ENCODE measurements at places on chromosomes 2 and 18.

DNA sequence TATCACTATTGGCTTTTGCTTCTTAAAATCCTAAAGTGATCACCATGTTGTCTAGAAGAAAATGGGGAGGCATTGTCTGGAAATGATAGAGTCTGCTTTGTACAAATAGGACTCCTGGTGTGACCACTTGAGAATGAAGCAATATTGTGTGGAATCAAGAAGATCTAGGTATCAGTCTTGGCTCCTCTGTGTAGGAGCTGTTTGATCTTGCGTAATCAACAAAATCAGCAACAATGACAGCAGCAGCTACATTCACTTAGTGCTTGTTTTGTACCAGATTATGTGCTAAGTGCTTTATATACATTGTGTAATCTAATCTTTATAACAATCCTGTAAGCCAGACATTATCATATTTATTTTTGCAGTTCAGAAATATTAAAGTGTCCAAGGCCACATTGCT lies 17.8 kb downstream of the NCOA1 start:
- DNase-seq, result no peak

- DNase-seq, result no peak
Measured at GRCh38 chr2:177052471-177052870, 160.1 kb upstream of the HNRNPA3 start.

- no peak for DNase-seq
Measured at GRCh38 chr2:167784084-167784425, 463.3 kb downstream of the STK39 start.

DNA sequence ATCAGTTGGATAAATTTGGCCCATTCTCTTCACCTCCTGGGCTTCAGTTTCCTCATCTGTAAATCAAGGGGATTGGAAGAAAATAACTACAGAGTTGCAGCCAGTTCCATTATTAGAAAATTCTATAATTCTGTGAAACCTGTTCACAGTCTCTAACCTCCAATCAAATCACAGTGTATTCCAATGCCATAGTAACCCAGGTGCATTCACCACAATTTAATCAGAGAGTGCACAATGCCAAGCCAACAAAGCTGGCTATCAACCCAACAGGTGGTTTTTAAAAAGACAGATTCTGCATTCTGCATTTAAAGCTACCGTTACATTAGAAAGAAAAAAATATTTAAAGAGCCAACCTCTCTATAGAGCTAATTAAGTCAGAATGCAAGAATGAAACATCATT lies 308.6 kb downstream of the RNF144A start:
- no peak for DNase-seq

- DNase-seq, result peak; percentile 40
Measured at GRCh38 chr2:240595381-240596079, 9.0 kb downstream of the CAPN10 start.

DNA sequence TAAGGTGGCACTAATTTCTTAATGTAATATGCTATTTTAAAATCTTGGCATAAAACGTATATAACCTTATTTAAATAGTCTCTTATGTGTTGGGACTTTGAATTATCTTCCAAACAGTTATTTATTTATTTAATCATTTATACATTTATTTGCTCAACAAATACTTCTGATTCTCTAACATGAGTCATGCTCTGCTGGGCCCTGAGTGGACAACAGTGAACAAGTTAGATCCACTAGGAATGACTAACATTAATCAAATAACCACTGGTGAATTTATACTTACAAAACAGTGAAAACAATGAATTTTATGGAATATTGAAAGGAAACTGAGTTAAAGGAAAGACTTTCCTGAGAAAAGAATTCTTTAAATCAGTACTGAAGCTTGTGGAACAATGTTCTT lies 1257.2 kb upstream of the CHAC2 start:
- no peak for DNase-seq

DNA sequence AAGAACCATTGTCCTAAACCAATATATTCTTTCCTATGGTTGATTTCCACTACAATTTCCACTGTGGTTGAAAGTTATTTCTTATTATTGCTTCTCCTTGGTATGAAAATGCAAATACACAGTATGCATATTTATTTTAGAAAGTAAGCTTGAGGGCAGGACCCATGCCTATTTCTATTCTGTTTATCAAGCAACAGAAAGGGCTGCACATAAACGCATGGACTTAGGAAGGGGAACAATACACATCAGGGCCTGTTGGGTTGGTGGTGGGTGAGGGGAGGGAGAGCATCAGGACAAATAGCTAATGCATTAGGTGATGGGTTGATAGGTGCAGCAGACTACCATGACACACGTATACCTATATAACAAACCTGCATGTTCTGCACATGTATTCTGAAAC lies 20.7 kb downstream of the SLC4A3 start:
- DNase-seq, result no peak

DNA sequence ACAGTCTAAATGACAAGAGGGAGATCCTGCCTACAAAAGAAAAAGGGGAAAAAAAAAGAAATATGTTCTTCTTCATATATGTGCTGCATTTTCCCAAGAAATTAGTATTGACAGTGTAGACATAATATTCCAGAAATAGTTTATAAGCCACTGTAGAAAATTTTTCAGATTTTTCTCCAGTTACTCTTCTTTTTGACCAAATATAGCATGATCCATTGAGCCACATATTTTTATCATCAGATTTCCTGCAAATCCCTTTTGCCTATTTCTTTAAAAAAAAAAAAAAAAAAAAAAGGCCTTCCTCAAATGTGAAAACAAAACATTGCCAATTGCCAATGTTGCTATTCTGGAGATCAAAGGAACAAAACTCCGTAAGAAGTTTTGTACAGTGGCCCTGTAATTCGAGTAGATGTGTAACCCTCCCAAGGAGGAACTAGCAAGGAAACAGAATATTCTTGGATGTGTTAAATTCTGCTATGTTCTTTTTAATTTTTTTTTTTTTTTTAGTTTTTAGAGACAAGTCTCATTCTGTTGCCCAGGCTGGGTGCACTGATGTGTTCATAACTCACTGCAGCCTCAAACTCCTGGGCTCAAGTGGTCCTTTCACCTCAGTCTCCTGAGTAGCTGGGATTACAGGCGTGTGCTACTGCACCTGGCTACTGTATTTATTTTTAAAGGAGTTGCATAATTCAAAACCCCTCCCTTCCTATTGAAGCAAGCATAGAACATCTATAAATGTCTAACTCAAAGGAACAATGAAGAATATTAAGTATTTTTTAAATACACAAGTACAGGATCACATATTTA lies 12.5 kb upstream of the CABYR start:
- no peak for DNase-seq

- no peak for DNase-seq
Measured at GRCh38 chr2:46967990-46968647, 52.5 kb upstream of the MCFD2 start.

DNA sequence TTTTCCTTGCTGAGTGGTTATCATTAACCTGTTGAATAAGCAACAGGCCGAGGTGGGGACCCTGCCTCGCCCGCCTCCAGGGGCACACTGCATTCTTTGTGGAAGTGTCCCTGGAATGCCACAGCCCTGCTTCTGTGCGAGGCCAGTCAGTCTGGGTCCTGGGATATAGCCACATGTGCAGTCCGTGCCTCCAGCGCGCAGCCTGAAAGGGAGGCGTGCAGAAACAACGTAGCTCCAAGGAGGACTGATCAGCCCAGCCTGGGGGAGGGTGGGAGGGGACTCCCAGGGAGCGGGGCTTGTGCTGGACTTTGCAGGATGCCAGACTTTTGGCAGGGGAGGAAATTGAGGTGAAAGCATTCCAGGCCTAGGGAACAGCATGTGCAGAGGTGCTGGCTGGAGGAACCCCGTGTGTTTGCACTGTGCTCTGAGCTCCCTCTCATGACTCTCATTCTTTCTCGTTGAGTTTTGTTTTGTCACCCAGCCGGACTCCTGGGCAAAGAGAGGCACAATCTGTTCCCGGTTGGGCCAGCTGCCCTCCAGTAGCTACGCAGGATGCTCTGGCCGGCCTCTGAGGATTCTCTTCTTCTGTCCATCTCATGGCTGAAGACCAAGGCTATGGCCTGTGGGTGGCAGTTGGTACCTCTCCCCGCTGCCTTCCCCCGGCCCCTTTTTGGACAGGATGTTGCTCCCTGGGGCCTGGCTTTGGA lies 39.7 kb downstream of the HPCAL1 start:
- DNase-seq, result no peak

DNA sequence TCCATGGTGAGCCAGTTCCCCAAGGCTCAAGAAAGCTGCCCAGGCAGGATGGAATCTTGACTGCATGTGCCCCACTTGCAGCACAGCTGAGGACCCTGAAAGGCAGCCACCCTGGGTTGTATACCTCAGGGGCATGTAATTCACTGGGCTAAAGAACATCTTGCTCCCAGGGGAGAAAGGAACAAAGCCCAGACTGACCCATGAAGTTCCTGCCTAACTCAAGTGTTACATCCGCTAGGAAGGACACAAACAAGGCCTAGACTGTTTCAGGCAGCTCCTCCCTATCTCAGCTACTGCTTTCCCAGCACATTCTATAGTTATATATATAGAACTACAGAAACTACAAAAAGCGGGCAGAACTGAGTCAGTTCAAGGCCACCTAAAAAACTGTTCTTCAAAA lies 69.0 kb downstream of the RBM43 start:
- DNase-seq, result no peak

- no peak for DNase-seq
Measured at GRCh38 chr2:1606046-1606400, 138.3 kb downstream of the PXDN start.

- no peak for DNase-seq
Measured at GRCh38 chr2:6724605-6725140, 141.0 kb downstream of the CMPK2 start.

DNA sequence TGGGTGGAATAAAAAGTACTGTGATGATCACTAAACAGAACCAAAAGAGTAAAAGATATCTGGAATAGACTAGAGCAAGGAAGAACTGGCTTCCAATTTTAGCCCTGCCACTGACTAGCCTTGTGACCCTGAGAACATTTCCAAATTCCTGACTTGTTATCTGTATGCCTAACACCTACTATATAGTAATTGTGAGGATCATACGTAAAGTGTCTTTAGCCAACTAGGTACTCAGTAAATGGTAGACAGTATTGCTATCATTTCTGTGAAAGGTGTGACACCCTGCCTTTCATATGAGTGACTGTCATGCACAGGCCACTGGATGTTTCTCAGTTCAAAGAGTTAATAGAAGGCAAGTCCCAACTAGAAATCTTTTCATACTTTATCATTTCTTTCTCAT lies 29.8 kb downstream of the CYTIP start:
- DNase-seq, result no peak

DNA sequence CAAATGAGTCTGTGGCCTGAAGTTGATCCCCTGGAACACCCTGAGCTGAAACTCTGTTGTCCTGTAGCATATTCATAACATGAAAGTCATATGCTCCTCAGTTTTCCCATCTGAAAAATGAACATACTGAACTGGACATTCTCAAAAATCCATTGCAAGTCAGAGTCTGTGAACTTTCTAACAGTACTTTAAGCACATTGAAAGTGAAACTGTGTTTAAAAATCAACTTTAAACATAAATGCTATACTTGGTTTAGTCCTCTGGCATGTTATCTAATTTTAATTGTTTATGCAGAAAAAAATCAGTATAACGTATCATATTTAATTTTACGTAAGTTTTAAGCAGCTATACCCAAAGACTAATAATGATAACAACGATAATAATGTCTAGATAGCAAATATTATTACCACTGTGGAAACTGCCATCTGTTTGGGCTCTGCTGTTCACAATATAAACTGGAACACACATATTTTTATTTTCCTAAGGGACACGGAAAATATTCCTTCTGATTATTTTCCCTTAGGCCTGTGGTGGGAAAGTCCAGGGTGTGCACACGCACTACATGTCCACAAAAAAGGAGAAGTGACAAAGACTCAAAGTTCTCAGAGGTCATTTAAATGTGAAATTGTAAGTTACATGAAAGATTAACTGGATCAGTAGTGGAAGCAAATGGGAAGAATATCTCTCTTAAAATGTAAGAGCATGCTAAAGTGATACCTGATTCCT lies 56.1 kb upstream of the TTN start:
- DNase-seq, result no peak

- DNase-seq, result no peak
Measured at GRCh38 chr2:52238782-52239181, 1206.8 kb upstream of the NRXN1 start.

- no peak for DNase-seq
Measured at GRCh38 chr2:124258140-124258880, 233.2 kb downstream of the CNTNAP5 start.

DNA sequence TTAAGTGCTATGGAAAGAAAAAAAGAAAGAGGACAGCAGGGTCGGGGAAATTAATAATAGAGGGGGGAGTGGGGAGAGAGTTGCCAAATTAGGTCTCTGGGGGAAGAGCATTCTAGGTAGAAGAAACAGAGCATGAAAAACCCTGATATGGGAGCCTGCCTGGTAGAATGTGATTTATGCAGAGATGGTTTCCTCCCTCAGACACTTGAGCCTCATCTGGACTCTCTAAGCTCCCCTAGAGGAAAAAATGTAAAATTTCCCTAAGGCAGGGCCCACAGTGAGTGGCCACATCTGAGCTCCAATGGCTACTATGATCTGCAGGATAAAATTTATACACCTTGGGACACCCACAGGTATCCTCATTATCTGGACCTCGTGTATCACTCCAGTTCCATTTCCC lies 20.6 kb upstream of the EPAS1 start:
- no peak for DNase-seq

DNA sequence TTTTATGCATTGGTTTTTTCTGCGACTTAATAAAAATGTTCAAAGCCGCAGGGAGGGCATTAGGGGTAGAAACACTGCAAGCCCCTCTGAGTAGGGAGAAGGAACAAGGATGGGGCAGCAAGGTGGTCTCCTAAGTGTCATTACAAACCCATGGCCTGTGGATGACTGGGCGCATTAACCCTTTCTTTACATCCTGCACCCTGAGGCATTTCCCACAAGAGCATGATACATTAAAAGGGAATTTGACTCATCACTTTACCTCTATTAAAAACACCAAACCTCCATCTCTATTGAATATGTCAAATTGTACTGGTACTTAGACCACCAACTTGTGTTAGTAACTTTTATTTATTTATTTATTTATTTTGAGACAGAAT lies 112.5 kb downstream of the VIT start:
- DNase-seq, result no peak

DNA sequence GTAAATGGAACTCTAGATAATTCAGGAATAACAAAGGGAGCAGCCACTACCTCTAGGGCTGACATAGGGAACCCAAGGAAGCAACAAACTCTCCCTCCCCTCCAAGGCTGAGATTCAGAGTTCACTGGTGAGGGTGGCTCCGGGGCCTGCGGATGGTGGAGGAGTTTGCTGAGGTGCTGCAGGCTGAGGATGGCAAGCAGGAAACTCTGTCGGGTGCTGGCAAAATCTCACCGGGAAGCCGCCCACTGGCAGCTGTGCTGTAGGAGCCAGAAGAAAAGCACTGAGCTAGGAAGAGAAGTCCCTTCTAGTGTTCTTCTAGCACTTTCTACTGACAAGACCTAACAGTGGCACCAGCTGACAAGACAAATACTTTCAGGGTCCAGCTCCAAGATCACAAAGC lies 12.5 kb upstream of the HAAO start:
- DNase-seq, result no peak

Data from activated CD8-positive, alpha-beta memory T cell treated with anti-CD3 and anti-CD28 coated beads, Interleukin-2, amount 50 U/mL, for 4 hours (primary cell).